Endodermal cell (in vitro differentiated cells): ENCODE measurements at places on chromosomes 7 and 10. TPM values are rescaled to one million over a fixed set of nuclear protein-coding genes. Genes with fewer than 3 reads are reported as not detected.

Gene ATP5F1C
- 243 and 248 TPM in 2 replicates for total RNA-seq

Gene OPN1SW
- total RNA-seq: not detected in 2 replicates

Gene TUBB8
- 1.4 to 2.1 TPM (median 1.9 TPM) in 3 replicates for total RNA-seq

Gene CCDC172
- total RNA-seq: not detected in 3 replicates

Gene AASS
- total RNA-seq: 99.7 and 104 TPM in 2 replicates

Gene GIMAP8
- not detected in 2 replicates for total RNA-seq

Gene SHLD2
- total RNA-seq: 29.3 and 30.0 TPM in 2 replicates

- no peaks in the 10 kb centered on the region for H3K36me3 ChIP-seq
- DNase-seq: no peak
- H3K27ac ChIP-seq: no peak overlapping the region
Observed at GRCh38 chr7:102918845-102919244, 6.0 kb downstream of the LRRC17 start.

- no peak overlapping the region for H3K27ac ChIP-seq
- H3K36me3 ChIP-seq: no peaks in the 10 kb centered on the region
- H3K4me1 ChIP-seq: no peaks in the 10 kb centered on the region
- peaks cover 6% of the 10 kb centered on the region for H3K27me3 ChIP-seq
- no peak overlapping the region for H3K4me3 ChIP-seq
Observed at GRCh38 chr7:24835643-24836042, 78.4 kb upstream of the GSDME start.

- no peaks in the 10 kb centered on the region for H3K4me1 ChIP-seq
- DNase-seq: no peak
- no peaks in the 10 kb centered on the region for H3K27me3 ChIP-seq
- H3K36me3 ChIP-seq: peaks cover 22% of the 10 kb centered on the region
Observed at GRCh38 chr7:80218723-80219122, 84.1 kb downstream of the GNAI1 start.

DNA sequence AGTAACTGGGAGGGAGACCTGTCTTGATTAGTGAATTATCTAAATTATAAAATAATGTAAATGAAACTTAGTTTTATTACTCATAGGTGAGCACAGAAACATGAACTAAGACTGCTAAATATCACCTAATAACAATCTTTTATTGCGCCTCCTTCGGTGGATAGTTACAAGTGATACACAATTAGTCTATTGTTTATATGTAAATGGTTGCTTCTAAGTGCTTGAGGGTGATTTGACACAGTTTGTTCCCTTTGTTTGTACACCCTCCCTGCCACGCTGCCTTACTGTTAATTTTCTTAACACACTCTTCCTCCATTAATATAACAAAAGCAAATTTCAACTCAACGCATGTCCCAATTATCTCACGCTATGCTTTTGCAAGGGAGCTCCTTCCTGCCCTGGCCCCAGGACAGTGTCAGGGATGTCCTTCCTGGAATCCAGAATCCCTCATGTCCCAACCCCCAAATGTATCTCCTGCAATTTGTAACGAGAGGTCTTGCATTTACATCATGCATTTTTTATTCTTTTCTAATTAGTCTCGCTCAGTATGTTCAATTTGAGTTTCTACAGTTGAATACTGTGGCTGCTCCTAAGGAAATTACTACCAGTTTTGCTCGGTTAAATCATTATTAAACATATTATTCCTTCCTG is 4.2 kb downstream of the NPSR1 start:
- H3K36me3 ChIP-seq: no peaks in the 10 kb centered on the region
- H3K27ac ChIP-seq: no peak overlapping the region
- no peak overlapping the region for H3K4me3 ChIP-seq
- H3K4me1 ChIP-seq: no peaks in the 10 kb centered on the region
- no peaks in the 10 kb centered on the region for H3K27me3 ChIP-seq
- DNase-seq: no peak

GRCh38 chr10:122164023-122164601 is 107.0 kb upstream of the BTBD16 start:
- peak; percentile 80 for DNase-seq
- no peaks in the 10 kb centered on the region for H3K36me3 ChIP-seq
- peaks cover 8% of the 10 kb centered on the region for H3K27me3 ChIP-seq
- H3K4me3 ChIP-seq: peak overlapping the region; percentile 81

DNA sequence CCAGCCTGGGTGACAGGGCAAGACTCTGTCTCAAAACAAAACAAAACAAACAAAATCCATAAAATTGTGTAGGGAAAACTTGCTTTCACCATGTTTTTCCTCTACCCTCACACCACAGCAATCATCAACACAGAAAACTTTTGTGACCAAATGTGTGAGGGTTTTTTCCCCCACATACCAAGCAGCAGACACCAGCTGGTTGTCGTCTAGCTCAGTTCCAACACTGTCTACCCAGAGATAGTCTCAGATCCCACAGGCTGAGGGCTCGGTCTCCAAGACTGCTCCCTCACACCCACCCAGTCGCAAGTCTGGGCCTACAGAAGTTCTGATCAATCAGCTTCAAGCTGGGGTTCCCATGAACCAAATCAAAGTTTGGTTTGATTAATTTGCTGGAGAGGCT is 322.4 kb upstream of the MAGI2 start:
- H3K27me3 ChIP-seq: no peaks in the 10 kb centered on the region
- no peaks in the 10 kb centered on the region for H3K36me3 ChIP-seq
- DNase-seq: no peak
- no peak overlapping the region for H3K4me3 ChIP-seq
- H3K27ac ChIP-seq: no peak overlapping the region

- H3K4me1 ChIP-seq: no peaks in the 10 kb centered on the region
Observed at GRCh38 chr7:121187676-121188075, 141.1 kb upstream of the WNT16 start.

DNA sequence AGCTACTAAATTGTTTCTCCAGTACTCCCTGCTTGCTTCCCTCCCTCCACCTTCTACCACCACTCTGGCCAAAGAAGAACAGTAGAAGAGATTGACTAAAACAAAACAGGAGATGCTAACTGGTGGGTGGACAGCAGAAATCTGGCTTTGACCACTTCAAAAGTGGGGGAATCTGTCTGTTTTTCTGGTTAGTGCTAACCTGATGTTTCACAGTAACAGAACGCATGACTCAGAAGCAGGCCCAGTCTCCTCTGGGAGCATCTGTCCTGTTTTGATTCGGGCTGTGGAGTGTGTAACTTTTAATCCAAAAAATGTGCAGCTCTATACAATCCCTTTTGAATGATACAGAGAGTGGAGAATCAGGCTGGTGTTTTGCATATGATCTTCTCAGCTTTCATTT is 32.7 kb upstream of the ZNF438 start:
- no peak overlapping the region for H3K27ac ChIP-seq
- H3K27me3 ChIP-seq: peaks cover 8% of the 10 kb centered on the region
- H3K4me1 ChIP-seq: no peaks in the 10 kb centered on the region
- H3K36me3 ChIP-seq: no peaks in the 10 kb centered on the region
- H3K4me3 ChIP-seq: no peak overlapping the region

DNA sequence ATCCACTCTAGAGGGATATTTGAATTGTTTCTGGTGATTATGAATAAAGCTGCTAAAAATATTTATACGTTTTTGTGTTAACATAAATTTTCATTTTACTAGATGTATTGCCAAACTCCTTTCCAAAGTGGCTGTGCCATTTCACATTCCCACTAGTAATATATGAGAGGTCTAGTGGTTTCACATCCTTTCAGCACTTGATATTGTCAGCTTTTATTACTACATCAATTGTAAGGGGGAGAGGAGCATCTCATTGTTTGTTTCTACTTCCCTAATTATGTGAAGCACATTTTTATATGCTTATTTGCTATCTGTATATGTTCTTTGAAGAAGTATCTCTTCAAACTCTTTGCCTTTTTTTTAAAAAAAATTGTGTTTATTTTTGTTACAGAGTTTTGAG is 184.5 kb downstream of the ADK start:
- H3K4me3 ChIP-seq: no peak overlapping the region
- H3K27ac ChIP-seq: no peak overlapping the region
- peaks cover 10% of the 10 kb centered on the region for H3K36me3 ChIP-seq
- no peak for DNase-seq
- H3K4me1 ChIP-seq: no peaks in the 10 kb centered on the region
- no peaks in the 10 kb centered on the region for H3K27me3 ChIP-seq

- H3K27ac ChIP-seq: no peak overlapping the region
- peak; percentile 83 for DNase-seq
- H3K4me1 ChIP-seq: no peaks in the 10 kb centered on the region
- H3K27me3 ChIP-seq: no peaks in the 10 kb centered on the region
Observed at GRCh38 chr7:379456-380138, 89.6 kb downstream of the FOXL3 start.
